Subcutaneous adipose tissue (tissue), 4 donors: ENCODE measurements at places on chromosomes 11 and 22. TPM values are rescaled to one million over a fixed set of nuclear protein-coding genes. Genes with fewer than 3 reads are reported as not detected.

The TMX2 gene
- total RNA-seq, result 34.0 TPM

The PTPRCAP gene
- total RNA-seq, result 1.7 TPM

The KREMEN1 gene
- total RNA-seq, result 15.9 TPM

The ARHGAP32 gene
- total RNA-seq, result 14.5 TPM

The CDON gene
- total RNA-seq, result 30.0 TPM

The MCAM gene
- 1,270 TPM for total RNA-seq

The CPSF7 gene
- 39.6 TPM for total RNA-seq
